AML-193 (cell line): ENCODE measurements at places on chromosomes 1 and 21.

- DNase-seq, result no peak
These were observed 39.3 kb downstream of the HMGB4 start for GRCh38 chr1:33903210-33903589.

DNA sequence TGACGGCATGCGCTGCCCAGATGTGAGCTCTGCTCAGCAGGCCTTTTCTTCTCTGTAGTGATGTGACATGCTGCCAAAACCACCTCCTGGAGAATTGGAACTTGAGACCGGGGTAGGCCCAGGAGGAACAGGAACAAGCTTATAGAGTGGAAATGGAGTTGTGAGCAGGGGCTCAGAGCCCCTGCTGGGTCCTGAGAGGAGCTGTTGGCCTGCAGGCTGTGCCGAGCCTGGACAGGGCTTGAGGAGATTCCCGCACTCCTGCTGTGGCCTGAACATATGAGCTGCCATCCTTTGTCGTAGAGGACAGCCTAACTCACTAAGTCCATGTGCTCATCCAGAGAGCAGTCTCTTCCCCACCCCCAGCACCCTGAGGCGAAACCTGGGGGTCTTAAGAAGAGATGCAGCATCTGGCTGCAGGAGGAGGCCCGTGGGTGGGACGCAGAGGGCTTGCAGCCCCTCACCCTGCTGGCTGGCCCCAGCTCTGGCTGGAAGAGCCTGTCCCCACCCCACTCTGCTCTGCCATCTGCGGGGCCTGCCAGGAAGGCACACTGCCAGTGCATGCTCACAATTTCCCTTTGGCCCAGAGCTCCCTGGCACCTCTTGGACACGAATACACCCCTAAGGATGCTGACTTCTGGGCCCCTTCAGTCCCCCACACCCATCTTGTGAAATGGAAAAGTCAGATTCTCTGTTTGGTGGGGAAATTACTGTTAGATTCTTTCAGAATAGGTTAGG is 42.5 kb downstream of the PTPRF start:
- no peak for DNase-seq

DNA sequence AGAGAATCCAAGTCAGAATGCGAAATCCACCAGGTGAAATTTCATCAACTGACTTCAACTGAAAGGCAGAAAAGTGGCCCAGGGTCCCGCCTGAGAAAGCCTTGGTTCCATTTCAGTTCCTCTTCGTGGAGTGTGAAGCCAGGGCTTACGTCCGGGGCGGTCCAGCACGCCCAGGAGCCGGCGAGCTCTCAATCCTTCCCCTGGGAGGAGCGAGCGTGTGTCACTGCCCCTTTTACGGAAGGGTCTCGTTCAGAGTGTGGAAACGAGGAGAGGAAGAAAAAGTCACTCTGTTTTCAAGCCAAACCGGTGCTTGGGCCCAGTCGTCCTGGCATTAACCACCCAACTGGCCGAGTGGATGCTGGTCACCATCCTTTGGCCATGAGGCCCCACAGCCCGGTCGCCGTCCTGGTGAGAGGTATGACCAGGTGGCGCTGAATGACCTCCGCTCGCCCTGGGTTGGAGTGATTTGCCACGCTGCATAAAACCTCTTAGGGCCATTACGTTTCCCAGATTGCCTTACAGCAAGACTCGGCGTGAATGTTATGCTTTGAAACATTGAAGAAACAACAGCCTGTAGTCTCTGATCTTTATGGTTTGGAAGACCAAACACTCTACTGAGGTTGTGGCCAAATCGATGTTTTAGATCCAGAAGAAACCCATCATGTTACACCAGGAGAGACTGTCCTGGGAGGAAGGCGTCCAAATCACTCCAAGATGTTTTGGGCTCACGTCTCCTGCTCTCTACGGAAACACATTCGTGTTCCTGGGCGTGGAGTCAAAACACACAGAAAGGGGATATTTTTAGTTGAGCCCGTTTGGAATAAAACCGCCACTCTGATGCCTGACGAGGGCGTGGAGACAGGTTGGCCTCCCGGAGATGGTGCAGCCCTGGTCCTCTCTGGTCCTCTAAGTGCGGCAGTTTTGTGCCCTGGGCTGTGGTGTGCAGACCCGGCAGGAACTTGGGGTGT is 93.6 kb upstream of the ACTRT2 start:
- no peak for DNase-seq

DNA sequence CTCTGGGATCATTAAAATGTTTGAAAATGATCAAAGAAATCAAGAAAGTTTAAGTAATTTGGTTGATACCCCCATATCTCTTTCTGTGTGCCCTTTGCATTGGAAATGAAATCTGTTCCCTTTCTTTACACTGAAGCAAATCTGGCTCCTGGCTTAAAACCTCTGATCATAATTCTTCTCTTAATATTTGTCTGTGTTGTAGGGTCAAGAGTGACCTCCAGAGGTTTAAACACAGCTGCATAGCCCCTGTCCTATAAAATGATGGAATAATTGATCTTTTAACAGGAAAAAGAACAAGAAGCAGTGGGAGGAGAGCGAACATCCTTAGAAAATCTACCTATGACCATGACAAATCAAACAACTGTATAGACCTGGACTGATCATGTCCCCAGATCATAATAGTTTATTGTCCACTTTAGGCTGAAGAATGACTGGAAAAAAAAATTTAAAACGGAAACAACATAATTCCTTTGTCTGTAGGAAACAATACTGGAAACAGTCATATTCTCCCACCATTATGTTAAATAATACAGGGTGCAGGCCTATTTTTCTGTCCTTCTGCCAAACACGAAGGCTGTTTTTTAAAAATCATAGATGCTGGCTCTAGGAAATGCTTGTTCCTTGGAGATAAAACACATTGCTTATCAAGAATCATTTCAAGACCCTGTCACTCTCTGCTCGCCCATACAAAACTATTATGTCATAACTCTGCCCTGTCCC is 184.3 kb downstream of the NEGR1 start:
- no peak for DNase-seq

DNA sequence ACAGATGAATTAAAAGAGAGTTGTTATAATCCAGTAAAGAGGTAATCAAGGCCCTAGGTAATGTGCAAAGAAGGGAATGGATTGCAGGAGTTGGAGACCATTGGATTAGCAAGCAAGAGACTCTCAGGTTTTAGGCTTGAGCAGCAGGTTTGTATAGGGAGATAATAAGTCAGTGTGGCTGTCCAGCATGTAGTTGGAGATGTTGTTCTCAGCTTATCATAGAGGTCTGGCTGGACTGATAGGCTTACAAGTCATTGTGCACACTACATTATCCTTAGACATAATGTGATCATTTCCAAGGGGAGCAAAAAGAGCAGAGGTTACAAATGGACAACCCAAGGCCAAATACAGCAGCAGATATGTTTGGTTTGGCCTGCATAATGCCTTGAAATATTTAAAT is 45.9 kb upstream of the SAMD13 start:
- DNase-seq, result no peak

DNA sequence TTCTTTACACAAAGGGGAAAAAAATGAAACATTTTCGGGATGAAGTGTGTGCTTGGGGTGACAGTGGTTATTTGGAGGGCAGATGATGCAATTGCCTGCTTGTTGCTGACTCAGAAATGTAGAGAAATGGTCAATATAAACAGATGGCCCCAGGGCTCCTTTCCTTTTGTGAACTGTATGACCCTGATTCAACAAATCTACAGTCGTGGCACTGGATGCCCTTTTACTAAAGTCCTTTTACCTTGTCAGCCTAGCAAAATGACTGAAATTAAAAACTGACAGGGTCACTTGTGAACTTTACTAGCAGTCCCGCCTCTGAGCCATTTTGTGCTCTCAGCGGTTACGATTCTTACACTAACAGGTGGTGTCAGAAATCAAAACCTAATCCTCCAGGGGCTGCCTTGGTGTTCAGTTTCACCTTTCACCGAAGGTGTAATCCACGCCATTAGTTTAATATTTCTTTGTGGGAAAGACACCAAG is 49.8 kb downstream of the GREM2 start:
- DNase-seq, result no peak

DNA sequence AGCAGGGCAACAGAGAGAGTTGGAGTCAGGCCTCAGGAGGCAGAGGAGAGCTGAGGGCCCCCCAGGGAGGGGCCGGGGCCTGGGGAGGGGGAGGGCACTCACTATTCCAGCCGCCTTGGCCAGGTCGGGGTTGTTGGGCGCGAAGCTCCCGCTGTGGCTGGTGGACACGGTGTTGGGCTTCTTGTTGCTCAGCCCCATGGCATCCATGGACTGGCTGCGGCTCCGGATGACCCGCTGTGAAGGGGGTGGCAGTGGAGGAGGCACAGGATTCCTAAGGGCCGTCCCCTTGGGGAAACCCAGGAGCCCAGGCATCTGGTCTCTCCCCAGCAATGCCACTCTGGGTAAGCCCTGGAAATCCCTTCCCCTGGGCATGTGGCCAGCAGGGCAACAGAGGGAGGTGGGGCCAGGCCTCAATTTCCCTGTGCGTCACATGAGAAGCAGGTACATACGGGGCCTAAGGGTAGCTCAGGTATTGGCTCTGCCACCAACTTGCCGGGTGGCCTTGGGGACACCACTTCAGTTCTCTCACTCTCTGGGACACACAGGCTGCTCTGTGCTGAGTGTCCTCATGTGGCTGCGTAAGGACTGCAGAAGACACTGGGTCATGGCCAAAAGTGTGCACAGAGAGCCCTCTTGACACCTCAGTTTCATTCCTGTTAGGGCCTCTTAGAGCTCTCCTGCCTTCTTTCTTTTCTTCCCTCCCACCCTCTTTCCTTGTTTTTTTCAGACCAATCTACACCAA is 63.0 kb downstream of the RAP1GAP start:
- no peak for DNase-seq

DNA sequence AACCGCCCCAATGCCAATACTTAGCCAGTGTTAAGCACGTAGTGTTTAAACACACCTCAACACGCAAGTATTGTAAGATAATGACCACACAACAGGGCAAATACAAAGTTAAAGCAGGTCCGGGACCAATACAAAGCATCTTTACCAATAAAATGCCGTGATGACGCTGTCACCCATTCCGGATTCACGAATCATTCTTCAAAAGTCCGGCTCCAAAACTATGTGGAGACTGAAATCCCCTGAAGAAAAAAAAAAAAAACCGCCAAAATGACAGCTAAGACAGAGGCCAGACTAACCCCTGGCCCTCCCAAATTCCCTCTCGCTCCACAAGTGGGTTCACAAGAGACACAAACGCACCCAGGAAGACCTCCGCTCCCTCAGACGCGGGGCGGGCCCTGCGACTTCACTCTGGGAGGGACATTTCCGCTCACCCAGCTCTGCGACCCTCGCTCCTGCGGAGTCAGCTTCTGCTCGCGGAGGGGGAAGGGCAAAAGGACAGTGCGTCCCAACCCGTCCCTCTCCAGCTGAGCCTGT is 625 bp upstream of the DARS2 start:
- no peak for DNase-seq

GRCh38 chr1:68600049-68600661 is 103.3 kb upstream of the DEPDC1 start:
- DNase-seq, result peak; percentile 11

GRCh38 chr1:227777156-227777555 is 38.3 kb upstream of the PRSS38 start:
- DNase-seq, result no peak

GRCh38 chr1:23452011-23452411 is 27.5 kb upstream of the TCEA3 start:
- DNase-seq, result no peak
